ENCODE measurements at places on chromosomes 4 and X.

DNA sequence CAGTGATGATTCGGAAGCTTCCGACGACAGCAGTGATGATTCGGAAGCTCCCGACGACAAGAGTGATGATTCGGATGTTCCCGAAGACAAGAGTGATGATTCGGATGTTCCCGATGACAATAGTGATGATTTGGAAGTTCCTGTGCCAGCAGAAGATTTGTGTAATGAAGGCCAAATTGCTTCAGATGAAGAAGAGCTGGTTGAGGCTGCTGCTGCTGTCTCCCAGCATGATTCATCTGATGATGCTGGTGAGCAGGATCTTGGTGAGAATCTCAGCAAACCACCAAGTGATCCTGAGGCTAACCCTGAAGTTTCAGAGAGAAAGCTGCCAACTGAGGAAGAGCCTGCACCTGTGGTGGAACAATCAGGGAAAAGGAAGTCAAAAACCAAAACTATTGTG lies 14.2 kb downstream of the CXCR3 start:
- no peak for DNase-seq

- no peak for DNase-seq
Measured at GRCh38 chrX:109739625-109740432, 6.8 kb upstream of the ACSL4 start.

GRCh38 chrX:110175146-110175545 lies 142.7 kb downstream of the AMMECR1 start:
- DNase-seq: no peak

- no peak for DNase-seq
Measured at GRCh38 chr4:26127851-26128337, 192.9 kb upstream of the RBPJ start.

GRCh38 chr4:98801259-98801725 lies 127.6 kb downstream of the EIF4E start:
- DNase-seq: no peak

DNA sequence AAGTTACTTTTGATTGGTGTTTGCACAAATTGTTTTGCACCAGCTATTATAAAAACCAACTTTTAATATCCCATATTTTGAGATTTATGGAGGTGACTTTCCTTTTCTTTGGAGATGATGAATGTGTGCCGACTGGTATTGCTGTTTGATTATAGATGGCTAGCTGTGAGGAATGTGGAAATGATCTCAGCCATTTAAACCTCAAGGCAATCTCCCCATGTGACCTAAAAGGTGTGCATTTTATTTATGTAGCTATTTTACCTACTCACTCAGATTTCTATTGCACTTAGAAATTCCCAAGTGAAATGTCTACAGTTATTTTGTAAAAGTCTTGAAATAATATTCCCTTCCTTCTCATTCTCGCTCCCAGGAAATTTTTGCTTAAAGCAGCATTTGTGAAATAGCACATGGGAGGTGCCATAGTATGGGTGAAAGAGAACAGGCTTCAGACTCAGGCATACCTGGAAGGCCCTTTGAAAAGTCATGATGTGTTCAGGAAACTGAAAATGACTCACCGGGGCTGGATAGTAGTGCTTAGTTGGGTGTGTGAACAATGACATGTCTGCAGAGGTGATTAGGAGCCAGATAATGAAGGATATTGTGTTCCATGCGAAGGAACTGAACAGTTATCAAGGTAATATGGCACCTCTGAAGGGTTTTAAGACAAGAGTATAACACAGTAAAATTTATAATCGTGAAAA lies 247.6 kb downstream of the CBLL2 start:
- no peak for DNase-seq

- no peak for DNase-seq
Measured at GRCh38 chr4:168549143-168549542, 52.3 kb downstream of the PALLD start.

GRCh38 chr4:52028970-52029369 lies 8.8 kb upstream of the LRRC66 start:
- no peak for DNase-seq

DNA sequence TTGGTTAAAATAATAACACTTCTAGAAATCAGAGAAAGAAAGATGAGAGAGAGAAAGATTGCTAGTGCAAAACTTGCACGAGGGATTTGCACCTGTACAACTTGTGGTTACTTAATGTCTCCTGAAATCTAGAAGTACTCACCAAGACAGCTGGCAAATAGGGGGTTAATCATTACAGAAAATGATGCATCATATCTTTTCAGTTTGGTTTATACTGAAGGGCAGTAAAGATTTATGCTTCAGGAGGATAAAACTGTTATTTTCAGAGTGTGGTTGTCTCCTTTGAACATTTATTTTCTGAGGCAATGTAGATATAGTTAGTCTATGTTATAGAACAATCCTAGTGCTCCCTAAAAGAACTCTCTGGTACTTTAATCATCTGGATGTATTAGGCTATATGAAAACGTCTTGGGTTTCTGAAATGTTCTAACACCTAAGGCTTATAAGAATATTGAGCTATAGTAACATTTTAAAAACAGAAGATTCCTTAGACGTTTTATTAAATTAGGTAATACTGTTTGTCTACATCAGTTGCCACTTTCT lies 13.3 kb downstream of the ATOH1 start:
- DNase-seq: no peak

DNA sequence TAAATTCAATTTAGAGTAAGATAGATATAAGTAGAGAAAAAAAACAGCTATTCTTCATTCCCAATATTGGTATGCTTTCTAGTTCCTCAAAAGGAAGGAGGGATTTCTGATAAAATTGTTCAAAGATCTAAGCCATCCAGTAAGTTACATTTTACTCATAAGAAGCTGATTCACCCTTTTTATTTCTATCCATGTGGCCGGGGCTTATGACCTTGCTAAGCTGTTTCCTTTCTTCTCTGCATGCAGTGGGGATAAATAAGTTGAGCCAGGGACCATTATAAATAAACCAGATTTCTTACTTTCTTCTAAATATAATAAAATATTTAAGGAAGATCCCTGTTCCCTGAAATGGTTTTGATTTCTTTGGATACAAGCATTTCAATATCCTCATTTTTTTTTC lies 502.3 kb downstream of the PDHA2 start:
- no peak for DNase-seq

- DNase-seq: no peak
Measured at GRCh38 chrX:119399772-119400101, 601 bp downstream of the SLC25A43 start.

DNA sequence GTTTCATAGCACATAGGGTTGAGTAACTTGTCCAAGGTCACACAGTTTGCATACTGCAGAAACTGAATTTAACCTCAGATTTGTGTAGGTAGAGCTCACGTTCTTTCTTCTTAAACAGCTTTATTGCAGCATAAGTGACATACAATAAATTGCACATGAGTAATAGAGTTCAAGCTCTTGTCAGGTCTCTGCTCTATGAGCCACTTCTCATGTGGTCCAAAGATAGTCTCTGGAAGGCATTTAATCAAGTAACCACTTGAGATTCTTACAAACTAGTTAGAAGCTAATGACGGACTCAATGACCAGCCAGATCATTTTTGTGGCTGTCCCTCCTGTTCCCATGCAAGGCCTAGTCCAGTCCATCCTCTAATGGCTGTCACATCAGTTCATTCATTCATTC lies 68.9 kb downstream of the MAOB start:
- DNase-seq: no peak

- no peak for DNase-seq
Measured at GRCh38 chrX:52995987-52996331, 37.6 kb upstream of the FAM156A start.

- no peak for DNase-seq
Measured at GRCh38 chr4:101291198-101291597, 56.1 kb downstream of the PPP3CA start.

- no peak for DNase-seq
Measured at GRCh38 chr4:84319124-84319523, 180.0 kb downstream of the NKX6-1 start.

DNA sequence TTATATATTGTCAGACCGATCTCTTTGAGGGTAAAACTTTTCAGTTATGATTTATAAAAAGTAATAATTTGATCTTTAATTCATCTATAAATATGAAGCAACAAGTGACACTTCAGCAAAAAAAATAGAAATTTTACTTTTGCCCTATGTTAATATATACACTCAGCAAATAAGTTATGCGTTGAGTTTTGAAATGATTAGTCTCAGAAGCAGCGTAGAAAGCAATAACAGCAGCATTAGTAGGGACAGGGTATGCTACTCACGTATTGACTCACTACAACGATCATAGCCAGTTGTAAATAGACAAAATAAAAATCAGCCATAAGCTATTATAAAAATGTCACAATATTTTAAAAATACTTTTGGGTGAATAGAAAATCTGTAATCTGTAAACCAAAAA lies 1229.2 kb downstream of the ADGRL3 start:
- DNase-seq: no peak

DNA sequence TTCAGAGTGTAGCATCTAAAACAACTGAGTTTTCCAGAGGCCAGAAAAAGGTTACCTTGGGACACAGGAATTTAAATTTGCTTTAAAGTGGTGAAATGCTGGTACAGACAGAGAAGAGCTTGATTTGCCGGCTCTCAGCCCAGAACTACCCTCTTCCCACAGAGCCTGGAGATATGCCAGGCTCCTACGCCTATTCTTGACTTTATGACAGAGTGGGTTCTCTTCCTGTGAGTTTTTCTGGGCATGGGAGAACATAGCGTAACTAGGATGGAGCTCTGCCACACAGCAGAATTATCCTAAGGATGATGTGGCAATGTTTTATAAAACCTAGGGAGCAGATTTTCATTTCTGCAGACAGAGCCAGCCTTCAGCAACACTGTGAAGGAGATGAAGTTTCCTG lies 241.8 kb downstream of the GRIA3 start:
- DNase-seq: no peak

DNA sequence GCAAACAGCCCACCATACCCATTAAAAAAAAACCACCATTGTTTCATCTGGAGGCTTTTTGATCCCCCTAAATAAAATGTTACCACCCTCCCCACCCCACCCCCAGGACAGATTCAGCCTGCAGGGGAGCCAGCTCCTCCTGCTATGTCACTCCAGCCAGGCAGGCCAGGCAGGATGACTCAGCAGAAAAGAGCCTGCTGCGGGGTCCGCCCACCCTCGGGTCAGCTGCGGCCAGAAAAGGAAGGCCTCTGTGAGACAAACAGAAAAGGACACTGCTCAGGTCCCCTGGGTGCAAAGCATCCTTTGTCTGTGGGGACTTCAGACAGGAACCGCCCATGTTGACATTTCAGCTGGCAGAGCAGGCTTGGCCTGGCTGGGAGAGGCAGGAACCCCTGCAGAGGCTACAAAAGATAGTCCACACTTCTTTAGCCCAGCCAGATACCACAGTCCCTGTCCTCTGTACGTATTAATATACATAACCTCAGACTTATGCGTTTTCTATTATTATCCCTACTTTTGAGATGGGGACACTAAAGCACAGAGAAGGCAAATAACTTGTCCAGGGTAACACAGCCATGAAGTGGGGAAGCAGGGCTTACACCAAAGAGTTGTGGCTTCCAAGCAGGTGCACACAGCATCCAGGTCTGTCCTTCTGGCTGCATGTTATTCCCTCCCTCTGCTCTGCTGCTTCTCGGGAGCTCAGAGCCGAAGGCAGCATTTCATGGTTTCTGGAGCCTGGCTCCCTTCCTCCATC lies 147.7 kb downstream of the CPEB2 start:
- no peak for DNase-seq

DNA sequence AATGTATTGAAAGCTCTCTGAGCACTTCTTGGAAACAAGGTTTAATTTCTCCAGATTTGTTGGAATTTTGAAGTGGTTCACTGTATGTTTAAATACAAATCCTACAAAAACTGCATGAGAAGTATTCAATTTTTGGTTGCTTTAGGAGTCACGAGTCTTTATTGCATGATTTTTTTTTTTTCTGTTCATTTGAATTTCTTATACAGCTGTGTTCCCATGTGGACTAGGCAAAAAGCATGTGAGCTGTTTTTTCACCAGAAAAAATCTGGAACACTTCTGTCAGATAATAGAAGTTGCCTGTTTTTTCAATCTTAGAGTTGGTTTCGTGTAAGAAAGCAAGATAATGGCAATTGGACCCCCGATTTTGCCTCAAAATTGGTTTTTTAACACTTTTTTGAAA lies 66.4 kb downstream of the SLC9A6 start:
- DNase-seq: no peak

DNA sequence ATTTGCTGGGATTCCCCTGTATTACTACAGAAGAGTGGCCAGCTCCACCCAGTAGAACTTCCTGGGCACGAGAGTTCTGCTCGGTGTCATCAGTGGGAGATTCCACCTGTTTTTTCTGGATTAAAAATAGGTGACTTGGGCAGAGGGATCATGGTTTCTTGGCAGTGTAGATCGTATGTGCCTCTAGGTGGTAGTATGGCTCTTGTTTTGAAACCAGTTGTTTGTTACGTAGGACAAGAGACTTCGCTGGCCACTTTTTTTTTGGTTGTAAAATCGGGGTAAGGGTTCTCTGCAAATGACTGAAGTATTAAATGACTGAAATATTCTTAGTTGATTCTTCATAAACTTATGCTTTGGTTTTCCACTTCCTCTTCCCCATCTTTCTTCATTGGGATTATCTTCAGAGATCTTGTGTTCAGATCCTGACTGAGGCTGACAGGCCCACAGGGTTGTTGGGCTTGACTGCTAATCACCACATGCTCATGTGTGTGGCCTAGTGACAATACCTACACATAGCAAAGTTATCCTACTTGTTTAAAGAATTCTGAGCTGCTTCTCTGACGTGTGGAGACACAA lies 43.8 kb upstream of the WDR1 start:
- no peak for DNase-seq

- DNase-seq: no peak
Measured at GRCh38 chr4:71445811-71446210, 107.0 kb downstream of the SLC4A4 start.

DNA sequence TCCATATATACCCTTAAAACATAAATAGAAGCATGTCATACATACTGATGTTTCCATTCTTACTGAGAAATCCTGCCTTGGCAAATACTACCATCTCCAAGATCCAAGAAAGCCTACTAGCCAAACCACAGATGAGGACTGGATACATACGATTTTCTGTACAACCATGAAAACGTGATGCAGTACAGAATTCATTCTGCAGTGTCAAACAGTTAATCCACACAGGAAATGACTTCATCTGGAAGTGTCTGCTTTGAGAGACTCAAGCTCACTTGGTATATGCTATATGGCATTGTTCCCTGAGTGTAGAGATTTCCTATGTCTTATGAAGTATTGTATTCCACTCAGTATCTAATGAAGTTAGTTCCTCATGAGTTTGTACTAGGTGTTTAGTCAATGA lies 94.3 kb downstream of the CT47B1 start:
- DNase-seq: no peak

- no peak for DNase-seq
Measured at GRCh38 chrX:27598312-27598711, 8.2 kb downstream of the DCAF8L2 start.

DNA sequence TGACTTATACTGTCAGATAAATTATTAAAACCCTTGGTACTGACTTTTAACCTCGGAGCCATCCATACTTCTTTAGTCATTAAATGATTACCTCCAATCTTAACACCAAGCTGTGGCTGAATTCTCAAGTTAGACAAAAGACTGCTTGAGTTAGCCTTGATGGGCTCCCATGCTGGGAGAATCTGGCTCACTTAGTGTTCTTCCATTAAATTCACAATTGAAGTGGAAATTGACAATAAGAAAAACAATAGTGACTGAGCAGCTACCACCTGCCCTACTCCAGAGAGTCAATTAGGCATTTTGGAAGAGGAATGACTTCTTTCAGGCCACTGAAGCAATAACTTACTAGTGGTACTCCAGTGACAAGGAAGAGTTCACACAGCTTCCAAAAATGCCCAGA lies 503.0 kb upstream of the CPXCR1 start:
- DNase-seq: no peak

GRCh38 chr4:95304898-95305297 lies 243.9 kb downstream of the UNC5C start:
- no peak for DNase-seq
